HFFc6 (cell line): ENCODE measurements at places on chromosomes 2 and 18. TPM values are rescaled to one million over a fixed set of nuclear protein-coding genes. Genes with fewer than 3 reads are reported as not detected.

GRCh38 chr18:3058328-3059191 is 45.6 kb upstream of the LPIN2 start:
- no peak for DNase-seq

DNA sequence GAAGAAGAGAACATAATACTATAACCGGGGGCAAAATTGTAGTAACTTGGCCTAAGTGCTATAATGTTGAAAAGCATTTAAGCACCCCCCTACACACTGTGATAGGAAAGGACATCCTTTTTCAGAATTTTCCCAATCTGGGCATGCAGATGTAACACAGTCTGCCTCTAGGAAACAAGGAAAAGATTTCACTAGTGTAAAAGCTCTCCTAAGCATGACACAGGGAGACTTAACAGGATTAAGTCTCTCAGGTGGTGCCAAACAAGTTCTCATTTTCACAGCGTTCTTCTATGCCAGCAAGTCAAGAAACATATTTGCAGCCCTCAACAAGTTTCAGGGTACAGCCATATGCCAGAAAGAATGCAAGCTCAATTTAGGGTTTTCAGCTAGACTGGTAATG is 53.0 kb downstream of the NCKAP5 start:
- DNase-seq, result no peak

DNA sequence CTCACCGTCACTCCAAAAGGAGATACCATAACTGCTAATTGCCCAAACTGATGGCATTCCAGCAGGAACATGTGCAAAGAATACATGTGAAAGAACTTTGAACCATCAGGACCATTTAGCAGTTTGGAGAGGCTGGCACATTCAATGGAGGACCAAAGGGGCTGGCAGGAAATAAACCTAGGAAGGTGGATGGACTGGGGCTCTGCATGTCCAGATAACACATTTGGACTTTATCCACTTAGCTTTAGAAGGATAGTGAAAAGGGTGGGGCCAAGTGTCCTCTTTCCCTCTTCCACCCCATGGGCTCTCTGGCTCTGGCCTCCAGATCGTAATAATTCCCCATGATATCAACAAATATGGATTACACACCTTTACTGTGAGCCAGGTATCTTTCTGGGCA is 80.0 kb upstream of the STPG4 start:
- no peak for DNase-seq

DNA sequence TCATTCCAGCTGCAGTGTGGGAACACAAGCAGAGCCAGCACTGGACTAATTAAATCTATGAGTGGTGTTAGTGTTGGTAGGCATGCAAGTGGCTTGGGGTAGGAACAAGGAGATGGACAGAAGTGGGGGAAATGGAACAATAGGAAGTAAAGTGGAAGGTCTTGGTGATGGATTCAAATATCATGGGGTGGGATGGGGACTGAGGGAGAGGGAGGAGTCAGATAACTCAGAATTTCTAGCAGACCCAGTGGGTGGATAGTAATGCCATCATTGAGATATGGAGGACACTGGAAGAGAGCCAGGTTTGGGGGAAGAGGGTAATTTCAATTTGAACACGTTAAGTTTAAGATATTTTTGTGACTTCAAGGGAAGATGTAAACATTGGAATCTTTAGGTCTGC is 2.9 kb upstream of the LNPK start:
- DNase-seq, result no peak

DNA sequence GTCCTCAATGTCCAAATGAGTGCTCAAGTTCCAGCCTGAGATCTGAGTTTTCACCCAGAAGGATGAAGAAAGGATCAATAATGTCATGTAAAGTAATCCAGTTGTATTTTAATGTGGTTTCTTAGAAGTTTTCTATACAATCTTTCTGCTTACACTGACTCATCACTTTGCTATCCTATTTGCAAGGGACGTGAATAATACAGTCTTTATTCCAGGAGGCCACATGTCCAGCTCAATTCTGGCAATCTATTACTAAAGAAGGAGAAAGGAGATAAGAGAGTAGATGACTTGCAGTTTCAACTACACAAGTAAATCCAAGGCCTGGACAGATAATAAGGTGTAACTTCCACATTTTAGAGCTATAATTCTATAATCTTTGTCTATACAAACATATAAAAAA is 601.1 kb upstream of the SETBP1 start:
- no peak for DNase-seq

DNA sequence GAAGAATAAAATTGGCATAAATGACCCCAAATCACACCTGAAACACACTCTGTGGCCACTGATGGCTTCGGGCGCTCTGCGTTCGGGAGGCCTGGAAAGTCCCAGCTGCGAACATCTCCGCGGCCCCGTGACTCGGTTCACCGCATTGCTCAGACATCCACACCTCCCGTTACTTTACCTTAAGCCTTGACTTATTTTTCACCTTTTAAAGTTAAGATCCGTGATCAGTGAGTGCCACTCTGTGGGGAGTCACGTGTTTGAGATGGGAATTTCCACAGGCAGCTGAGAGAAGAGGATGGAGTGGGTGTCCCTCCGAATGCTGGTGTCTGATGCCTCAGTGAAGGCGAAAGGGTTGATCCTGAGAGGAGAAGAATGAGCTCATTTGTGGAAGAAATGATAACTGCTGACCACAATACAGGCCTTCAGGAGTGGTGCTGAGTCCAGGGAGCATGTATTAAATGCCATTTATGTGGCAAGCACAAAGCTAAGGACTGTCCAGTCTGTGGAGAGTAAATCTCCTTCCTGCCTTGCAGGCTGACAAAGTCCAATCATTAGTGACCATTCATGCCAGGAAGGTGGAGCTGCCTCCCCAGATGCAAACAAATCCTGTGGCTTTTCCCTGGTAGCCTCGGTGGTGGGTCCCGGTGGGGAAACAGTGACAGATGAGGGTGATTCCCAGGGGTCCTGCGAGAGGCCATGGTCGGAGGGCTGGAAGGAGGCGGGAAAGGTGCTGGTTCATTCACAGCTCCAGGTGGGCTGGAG is 168.8 kb downstream of the RTP5 start:
- DNase-seq, result no peak

GRCh38 chr2:69948032-69948962 is 13.1 kb downstream of the ASPRV1 start:
- no peak for DNase-seq

DNA sequence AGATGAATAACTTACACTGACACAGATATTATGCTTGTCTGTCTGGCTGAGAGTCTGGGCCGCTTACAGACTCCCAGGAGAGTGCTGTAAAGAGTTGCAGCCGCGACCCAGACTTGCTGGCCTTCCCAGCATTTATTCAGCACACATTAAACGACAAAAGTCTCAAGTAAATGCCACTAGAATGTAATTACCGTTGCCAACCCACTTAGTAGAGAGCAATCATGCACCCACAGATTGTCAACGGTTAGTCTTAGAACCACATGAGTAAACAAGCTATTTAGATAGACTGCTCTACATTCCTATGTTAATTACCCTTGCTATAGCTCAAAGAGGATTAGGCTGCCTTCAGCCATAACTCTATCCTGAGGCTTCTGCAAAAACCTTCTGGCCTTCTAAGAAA is 47.8 kb upstream of the C2orf74 start:
- DNase-seq, result no peak

DNA sequence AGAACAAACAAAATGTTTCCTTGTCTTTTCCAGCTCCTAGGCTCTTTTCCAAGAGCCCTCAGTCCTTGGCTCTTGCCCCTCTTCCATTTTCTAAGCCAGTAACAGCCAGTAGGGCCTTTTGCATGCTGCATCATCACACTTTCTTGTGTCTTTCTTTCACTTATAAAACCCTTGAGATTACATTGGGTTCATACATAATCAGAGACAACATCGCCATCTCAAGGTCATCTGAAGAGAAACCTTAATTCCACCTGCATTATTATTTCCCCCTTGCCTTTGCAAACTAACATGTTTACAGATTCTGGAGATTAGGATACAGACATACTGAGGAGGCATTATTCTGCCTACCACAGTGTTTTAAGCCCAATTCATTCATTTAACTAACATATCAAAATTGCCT is 697.3 kb downstream of the TRIB2 start:
- DNase-seq, result no peak

DNA sequence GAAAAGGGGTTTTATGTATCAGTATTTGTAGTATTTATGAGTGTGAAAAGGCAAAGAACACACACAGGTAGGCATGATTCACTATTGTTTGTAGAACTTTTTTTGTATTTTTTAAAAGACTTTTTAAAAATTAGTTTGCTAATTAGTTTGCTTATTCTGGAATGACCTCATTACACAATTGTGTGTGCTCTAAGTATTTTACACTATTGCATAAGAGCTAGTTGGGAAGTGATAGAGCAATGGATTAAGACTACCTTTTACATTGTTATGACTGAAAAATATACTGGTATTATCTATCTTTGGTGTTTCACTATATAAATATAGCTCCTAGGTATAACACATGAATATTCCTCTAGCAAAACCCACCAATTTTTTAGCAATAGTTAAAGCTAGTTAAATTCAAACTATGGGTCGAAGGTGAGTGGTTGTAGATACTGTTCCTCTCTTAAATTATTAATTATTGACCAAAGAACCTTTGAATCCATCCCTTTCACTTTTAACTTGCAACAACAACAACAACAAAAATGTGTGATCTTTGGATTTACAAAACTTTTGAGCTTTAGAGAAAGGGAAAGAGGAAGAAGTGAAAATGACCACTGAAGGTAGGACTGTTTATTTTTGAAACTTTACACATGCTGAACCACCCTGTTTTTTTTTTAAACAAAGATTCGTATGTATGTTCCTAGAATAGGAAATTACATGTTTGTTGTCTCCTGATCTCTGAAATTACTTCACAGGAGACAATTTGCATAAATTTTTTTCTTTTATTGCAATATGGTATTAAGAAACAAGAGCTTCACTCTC is 18.7 kb downstream of the ITPRID2 start:
- no peak for DNase-seq

- no peak for DNase-seq
These were observed 52.1 kb upstream of the LYPD6 start for GRCh38 chr2:149278161-149278871.

ZAP70 gene
- not detected in 3 replicates for total RNA-seq

MAP3K19 gene
- not detected in 3 replicates for total RNA-seq

VAMP8 gene
- not detected in 3 replicates for total RNA-seq

LRP2 gene
- not detected in 3 replicates for total RNA-seq

CFLAR gene
- total RNA-seq, result 53.8 to 65.1 TPM (median 55.1 TPM) in 3 replicates

PSMG2 gene
- 63.9 to 67.8 TPM (median 64.4 TPM) in 3 replicates for total RNA-seq
